ENCODE measurements at places on chromosomes 2 and 18. TPM values are rescaled to one million over a fixed set of nuclear protein-coding genes. Genes with fewer than 3 reads are reported as not detected.

The MATN3 gene
- total RNA-seq, result 0.60 TPM

The OSBPL1A gene
- 50.5 TPM for total RNA-seq

The EMILIN1 gene
- total RNA-seq, result 183 TPM

The SPDYA gene
- total RNA-seq, result 0.94 TPM

The CD8B2 gene
- total RNA-seq, result not detected

The UGT1A9 gene
- not detected for total RNA-seq

The UGT1A10 gene
- not detected for total RNA-seq

GRCh38 chr2:12318427-12319057, 398.2 kb upstream of the TRIB2 start:
- H3K36me3 ChIP-seq, result no peaks in the 10 kb centered on the region
- DNase-seq, result no peak
- H3K27ac ChIP-seq, result peak overlapping the region; percentile 61
- H3K4me1 ChIP-seq, result peaks cover 12% of the 10 kb centered on the region

GRCh38 chr2:52570716-52571115, 1196.9 kb upstream of the CHAC2 start:
- no peak for DNase-seq
- H3K36me3 ChIP-seq, result no peaks in the 10 kb centered on the region
- no peak overlapping the region for H3K27ac ChIP-seq
- H3K27me3 ChIP-seq, result no peaks in the 10 kb centered on the region

GRCh38 chr2:145617420-145617819, 1097.5 kb upstream of the ZEB2 start:
- no peak overlapping the region for H3K27ac ChIP-seq
- no peak for DNase-seq
- H3K4me1 ChIP-seq, result no peaks in the 10 kb centered on the region
- no peaks in the 10 kb centered on the region for H3K27me3 ChIP-seq

DNA sequence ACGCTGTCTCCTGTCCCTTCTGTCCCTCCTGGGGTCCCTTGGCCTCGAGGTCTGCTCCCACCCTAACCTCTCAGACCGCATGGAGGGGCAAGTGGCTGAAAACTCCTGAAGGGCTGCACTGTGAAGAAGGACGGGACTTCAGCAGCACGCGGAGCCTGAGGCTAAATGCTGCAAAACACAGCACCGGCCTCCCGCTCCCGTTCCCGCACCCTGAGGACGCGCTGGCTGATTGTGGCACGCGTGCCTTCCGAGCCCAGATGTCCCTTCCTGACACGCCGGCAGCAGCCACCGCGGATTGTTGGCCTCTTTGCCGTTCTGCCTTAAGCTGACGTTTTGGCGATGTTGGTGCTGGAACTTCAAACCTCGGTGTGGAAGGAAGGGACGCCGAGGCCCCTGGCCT, 125.9 kb upstream of the CTDP1 start:
- no peaks in the 10 kb centered on the region for H3K4me1 ChIP-seq
- peak; percentile 10 for DNase-seq
- no peak overlapping the region for H3K4me3 ChIP-seq
- H3K27ac ChIP-seq, result no peak overlapping the region

DNA sequence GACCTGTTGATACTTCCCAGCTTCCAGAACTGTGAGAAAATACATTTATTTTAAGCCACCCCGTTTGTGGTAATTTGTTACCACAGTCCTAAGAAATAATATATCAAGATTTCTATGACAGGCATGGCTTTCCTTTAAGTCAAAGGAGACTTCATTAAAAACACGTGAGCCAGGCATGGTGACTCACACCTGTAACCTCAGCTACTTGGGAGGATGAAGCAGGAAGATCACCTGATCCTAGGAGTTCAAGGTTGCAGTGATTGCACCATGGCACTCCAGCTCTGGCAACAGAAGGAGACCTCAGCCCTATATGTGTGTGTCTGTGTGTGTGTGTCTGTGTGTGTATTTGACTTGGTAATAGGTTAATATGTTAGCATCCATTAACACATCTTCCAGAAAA, 69.8 kb upstream of the SCN7A start:
- no peak overlapping the region for H3K4me3 ChIP-seq
- no peak for DNase-seq
- H3K27ac ChIP-seq, result no peak overlapping the region

DNA sequence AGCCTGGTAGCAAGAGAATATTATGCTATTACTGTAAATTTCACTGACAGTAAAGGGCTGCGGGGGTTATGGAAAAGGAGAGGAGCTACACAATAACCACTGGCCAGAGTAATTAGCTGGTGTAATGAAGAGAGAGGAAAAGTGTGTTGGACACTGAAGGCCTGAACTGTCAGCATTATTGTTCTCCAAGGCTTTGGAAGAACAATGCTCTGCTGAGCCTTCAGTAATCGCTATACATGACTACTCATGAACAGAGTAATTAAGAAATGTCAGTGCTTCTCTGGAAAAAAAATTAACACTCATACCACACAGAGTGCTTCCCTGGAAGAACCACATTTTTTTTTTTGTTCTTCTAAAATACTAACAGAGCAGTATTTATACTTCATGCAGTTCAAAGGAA, 931.3 kb downstream of the CPS1 start:
- H3K27ac ChIP-seq, result no peak overlapping the region
- no peak for DNase-seq
- H3K36me3 ChIP-seq, result no peaks in the 10 kb centered on the region
- no peaks in the 10 kb centered on the region for H3K4me1 ChIP-seq
- H3K4me3 ChIP-seq, result no peak overlapping the region

GRCh38 chr2:85727798-85728197, 26.0 kb upstream of the ATOH8 start:
- no peaks in the 10 kb centered on the region for H3K27me3 ChIP-seq
- H3K4me1 ChIP-seq, result no peaks in the 10 kb centered on the region
- DNase-seq, result no peak
- no peak overlapping the region for H3K4me3 ChIP-seq
- H3K27ac ChIP-seq, result no peak overlapping the region

GRCh38 chr2:201931951-201932350, 101.7 kb upstream of the FZD7 start:
- H3K36me3 ChIP-seq, result no peaks in the 10 kb centered on the region
- no peak overlapping the region for H3K4me3 ChIP-seq
- H3K4me1 ChIP-seq, result no peaks in the 10 kb centered on the region
- H3K27ac ChIP-seq, result no peak overlapping the region
- no peak for DNase-seq
- H3K27me3 ChIP-seq, result no peaks in the 10 kb centered on the region

GRCh38 chr18:67600181-67601180, 84.0 kb upstream of the DSEL start:
- H3K27ac ChIP-seq, result no peak overlapping the region
- H3K36me3 ChIP-seq, result no peaks in the 10 kb centered on the region

- H3K27ac ChIP-seq, result no peak overlapping the region
- H3K27me3 ChIP-seq, result no peaks in the 10 kb centered on the region
- H3K36me3 ChIP-seq, result no peaks in the 10 kb centered on the region
- H3K4me1 ChIP-seq, result peaks cover 2% of the 10 kb centered on the region
- H3K4me3 ChIP-seq, result no peak overlapping the region
Observed at GRCh38 chr2:134776836-134777235, 58.0 kb upstream of the TMEM163 start.

- no peak for DNase-seq
- no peaks in the 10 kb centered on the region for H3K36me3 ChIP-seq
Observed at GRCh38 chr2:168212866-168213265, 34.5 kb downstream of the STK39 start.

- no peak overlapping the region for H3K27ac ChIP-seq
- H3K27me3 ChIP-seq, result no peaks in the 10 kb centered on the region
- peak overlapping the region; percentile 11 for H3K4me3 ChIP-seq
- no peaks in the 10 kb centered on the region for H3K36me3 ChIP-seq
- DNase-seq, result peak; percentile 42
Observed at GRCh38 chr18:5488844-5489243, 55.0 kb downstream of the EPB41L3 start.

GRCh38 chr2:26585966-26586365, 55.2 kb downstream of the CIB4 start:
- H3K4me1 ChIP-seq, result no peaks in the 10 kb centered on the region
- no peak overlapping the region for H3K4me3 ChIP-seq
- H3K27ac ChIP-seq, result no peak overlapping the region
- no peaks in the 10 kb centered on the region for H3K27me3 ChIP-seq

DNA sequence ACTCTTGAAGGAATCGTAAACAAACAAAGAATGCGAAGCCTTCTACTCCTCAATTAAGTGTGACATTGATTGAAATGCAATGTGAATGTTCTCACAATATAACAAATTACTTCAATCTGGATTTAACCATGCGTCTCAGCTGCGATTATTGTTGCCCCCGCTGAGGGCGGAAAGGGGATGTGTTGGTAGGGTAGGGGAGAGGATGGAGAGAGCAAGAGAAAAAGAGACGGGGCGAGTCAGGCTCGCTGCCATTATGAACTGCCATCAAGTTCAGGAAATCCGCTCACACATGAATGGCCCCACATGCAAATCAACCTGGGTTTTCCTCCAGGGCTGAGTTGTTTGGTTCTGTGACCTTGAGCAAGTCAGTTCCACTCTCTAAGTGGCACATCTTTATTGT, 129.8 kb downstream of the PXDN start:
- no peaks in the 10 kb centered on the region for H3K36me3 ChIP-seq
- H3K4me1 ChIP-seq, result no peaks in the 10 kb centered on the region
- no peak for DNase-seq
- H3K27me3 ChIP-seq, result no peaks in the 10 kb centered on the region

- DNase-seq, result no peak
- H3K36me3 ChIP-seq, result no peaks in the 10 kb centered on the region
- peaks cover 5% of the 10 kb centered on the region for H3K4me1 ChIP-seq
Observed at GRCh38 chr18:64207820-64208219, 58.9 kb upstream of the LINC00305 start.

GRCh38 chr18:79645291-79645983, 34.2 kb upstream of the CTDP1 start:
- DNase-seq, result no peak
- H3K27ac ChIP-seq, result no peak overlapping the region
- no peaks in the 10 kb centered on the region for H3K36me3 ChIP-seq
- H3K4me1 ChIP-seq, result no peaks in the 10 kb centered on the region
- H3K27me3 ChIP-seq, result no peaks in the 10 kb centered on the region
- H3K4me3 ChIP-seq, result no peak overlapping the region

DNA sequence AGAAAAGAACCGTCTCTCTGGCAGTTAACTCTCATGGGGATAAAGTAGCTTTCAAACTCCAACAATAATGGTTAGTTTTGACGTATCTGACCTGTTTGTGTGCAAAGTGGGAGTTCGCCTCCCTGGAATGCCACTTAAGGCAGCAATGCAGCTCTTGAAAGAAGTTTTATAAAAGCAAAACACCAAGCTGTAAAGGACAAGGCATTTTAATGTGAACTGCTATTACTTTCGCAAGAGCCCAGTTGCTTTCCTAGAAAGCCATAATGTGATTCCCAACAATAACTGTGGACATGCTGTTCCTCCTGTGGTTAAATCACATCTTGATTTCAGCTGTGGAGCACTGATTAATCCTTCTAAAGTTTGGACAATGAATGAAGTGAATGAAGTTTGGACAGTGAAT, 303.7 kb downstream of the PTPRM start:
- no peaks in the 10 kb centered on the region for H3K4me1 ChIP-seq
- no peak overlapping the region for H3K27ac ChIP-seq
- no peak overlapping the region for H3K4me3 ChIP-seq
- H3K27me3 ChIP-seq, result no peaks in the 10 kb centered on the region
- H3K36me3 ChIP-seq, result no peaks in the 10 kb centered on the region
- DNase-seq, result no peak

GRCh38 chr2:192828175-192828574, 633.4 kb upstream of the TMEFF2 start:
- no peak overlapping the region for H3K4me3 ChIP-seq
- H3K4me1 ChIP-seq, result no peaks in the 10 kb centered on the region
- DNase-seq, result no peak
- H3K27me3 ChIP-seq, result no peaks in the 10 kb centered on the region
- no peak overlapping the region for H3K27ac ChIP-seq
- no peaks in the 10 kb centered on the region for H3K36me3 ChIP-seq

DNA sequence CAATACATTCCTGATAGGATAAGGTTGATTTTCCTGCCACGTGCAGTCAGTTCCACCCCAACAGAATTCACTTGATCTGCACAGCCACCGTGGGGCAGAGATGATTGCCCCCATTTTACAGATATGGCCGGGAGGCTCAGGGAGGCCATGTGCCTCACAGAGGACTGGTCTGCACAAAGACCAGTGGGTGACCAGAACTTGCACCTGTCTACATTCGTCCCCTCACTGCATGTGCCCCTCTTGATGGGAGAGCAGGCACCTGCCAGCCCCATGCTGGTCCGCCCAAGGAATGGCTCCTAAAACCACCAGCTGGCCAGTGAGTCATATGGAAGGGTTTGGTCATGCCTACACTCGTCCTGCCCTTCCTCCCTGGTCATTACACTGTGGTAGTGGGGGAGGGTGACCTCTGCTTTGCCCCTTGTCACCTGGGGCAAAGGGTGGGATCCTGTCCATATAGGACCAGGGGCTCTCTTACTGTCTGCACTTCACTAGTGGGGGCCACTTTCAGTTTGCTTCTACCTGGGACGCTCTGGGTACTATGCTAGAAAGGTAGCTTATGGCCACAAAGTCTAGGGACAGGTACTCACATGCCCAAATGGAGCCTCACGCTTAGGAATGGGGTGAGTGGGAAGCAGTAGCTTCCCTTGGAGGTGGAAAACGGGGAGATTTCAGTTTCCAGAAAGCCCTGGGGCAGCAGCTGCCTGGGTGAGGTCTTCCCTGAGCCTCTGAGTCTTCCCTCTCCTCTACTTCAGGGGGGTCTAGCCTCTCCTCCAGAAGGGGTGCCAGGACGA, 14.7 kb downstream of the RRM2 start:
- no peaks in the 10 kb centered on the region for H3K27me3 ChIP-seq
- H3K4me3 ChIP-seq, result no peak overlapping the region
- no peak overlapping the region for H3K27ac ChIP-seq
- DNase-seq, result no peak
- no peaks in the 10 kb centered on the region for H3K36me3 ChIP-seq

GRCh38 chr2:27506587-27506986, 9.9 kb downstream of the GCKR start:
- no peak for DNase-seq
- no peak overlapping the region for H3K27ac ChIP-seq
- no peaks in the 10 kb centered on the region for H3K27me3 ChIP-seq
- H3K4me1 ChIP-seq, result no peaks in the 10 kb centered on the region
- no peak overlapping the region for H3K4me3 ChIP-seq

DNA sequence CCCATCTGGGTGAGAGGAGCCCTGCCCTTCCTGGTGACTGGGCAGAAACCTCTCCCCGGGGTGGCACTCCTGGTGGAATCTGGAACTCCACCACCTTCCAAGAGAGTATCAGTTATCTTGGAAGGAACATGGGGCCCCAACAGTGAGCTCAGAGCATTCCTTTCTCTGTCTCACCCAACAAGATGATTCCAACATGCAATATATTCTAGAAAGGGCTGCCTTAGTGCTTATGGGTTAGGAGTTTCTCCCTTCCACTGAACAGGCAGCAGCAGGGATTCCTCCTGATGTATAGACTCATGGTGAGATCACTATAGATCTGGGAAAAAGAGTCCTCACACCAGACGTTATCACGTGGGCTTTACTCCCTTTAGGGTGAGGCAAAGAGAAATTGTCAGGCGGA, 147.1 kb downstream of the COL4A4 start:
- no peak overlapping the region for H3K27ac ChIP-seq
- no peak for DNase-seq
- no peaks in the 10 kb centered on the region for H3K27me3 ChIP-seq

- no peaks in the 10 kb centered on the region for H3K36me3 ChIP-seq
- no peak for DNase-seq
- no peaks in the 10 kb centered on the region for H3K27me3 ChIP-seq
- no peak overlapping the region for H3K4me3 ChIP-seq
- no peaks in the 10 kb centered on the region for H3K4me1 ChIP-seq
- H3K27ac ChIP-seq, result no peak overlapping the region
Observed at GRCh38 chr2:99786636-99787390, 297.0 kb upstream of the REV1 start.

Data from ovary (tissue), 10 donors.